ENCODE measurements at places on chromosomes 16 and 17.

GRCh38 chr16:89167425-89167941, 4.1 kb upstream of the CDH15 start:
- H3K4me3 ChIP-seq: no peak overlapping the region
- peaks cover 10% of the 10 kb centered on the region for H3K4me1 ChIP-seq
- H3K27me3 ChIP-seq: peaks cover 50% of the 10 kb centered on the region
- peak; percentile 85 for DNase-seq
- no peak overlapping the region for H3K27ac ChIP-seq

- H3K27me3 ChIP-seq: peaks cover 32% of the 10 kb centered on the region
- no peak overlapping the region for H3K4me3 ChIP-seq
- H3K27ac ChIP-seq: no peak overlapping the region
- DNase-seq: no peak
- H3K4me1 ChIP-seq: no peaks in the 10 kb centered on the region
These were observed 3.3 kb downstream of the NHERF2 start for GRCh38 chr16:2030036-2030435.

DNA sequence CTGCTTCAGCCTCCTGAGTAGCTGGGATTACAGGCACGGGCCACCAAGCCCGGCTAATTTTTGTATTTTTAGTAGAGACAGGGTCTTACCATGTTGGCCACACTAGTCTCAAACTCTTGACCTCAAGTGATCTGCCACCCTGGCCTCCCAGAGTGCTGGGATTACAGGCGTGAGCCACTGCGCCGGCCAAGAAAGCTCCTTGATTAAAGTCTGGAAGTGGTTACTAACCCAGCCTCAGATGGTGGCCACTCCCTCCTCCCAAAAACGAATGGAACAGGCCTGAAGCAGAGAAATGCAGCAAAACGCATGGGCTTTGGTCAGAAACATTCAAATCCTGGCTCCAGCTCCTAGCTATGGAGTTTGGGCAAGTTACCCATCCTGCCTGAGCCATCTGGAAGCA, 11.3 kb downstream of the FKBP10 start:
- H3K36me3 ChIP-seq: no peaks in the 10 kb centered on the region
- no peaks in the 10 kb centered on the region for H3K4me1 ChIP-seq
- no peak overlapping the region for H3K27ac ChIP-seq
- H3K27me3 ChIP-seq: no peaks in the 10 kb centered on the region
- no peak overlapping the region for H3K4me3 ChIP-seq

DNA sequence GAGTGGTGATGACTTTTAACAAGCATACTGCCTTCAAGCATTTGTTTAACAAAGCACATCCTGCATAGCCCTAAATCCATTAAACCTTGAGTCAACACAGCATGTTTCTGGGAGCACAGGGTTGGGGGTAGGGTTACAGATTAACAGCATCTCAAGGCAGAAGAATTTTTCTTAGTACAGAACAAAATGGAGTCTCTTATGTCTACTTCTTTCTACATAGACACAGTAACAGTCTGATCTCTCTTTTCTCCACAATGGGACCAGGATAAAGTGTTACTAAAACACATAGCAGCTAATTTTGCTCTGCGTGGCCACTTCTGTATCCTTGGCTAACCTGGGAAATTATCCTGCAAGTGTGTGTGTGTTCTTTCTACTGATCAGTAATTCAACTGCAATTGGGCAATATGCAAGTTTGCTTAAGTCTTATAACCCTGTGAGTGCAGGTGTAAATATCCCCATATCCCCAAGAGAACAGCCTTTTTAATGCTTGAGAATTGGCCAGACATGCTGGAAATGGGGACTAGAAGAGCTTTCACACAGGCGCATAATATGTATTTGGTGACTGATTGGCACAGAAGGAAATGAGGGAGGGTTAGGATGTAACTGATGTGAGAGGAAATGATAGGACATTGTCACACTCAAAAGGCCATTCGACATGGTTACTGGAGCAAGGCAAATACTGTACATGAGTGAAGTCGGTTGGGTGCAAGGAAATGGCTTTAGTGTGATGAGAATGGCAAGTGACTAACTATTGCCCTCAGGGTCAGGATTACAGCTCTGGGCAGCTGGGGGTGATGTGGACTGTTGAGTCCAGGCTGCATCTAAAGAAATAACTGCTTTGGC, 10.8 kb upstream of the ANKS4B start:
- H3K4me1 ChIP-seq: no peaks in the 10 kb centered on the region
- DNase-seq: no peak
- H3K36me3 ChIP-seq: no peaks in the 10 kb centered on the region
- H3K27me3 ChIP-seq: peaks cover 10% of the 10 kb centered on the region
- H3K4me3 ChIP-seq: no peak overlapping the region

DNA sequence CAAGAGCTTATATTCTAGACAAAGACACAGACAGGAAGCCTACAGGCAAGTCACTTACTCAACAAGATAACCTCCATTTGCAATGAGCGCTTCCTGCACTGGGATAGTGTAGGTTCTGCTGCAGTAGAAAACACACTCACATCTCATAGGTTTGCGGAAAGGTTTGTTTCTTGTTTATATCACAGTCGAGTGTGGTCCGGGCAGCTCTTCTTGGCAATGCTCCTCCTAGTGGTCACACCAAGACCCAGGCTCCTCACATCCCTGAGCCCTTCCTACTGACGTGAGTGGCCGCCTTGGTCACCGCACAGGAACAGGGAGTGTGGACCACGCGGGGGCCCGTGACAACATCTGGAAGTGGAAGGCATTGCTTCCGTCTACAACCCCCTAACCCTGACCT, 48.0 kb upstream of the RBFOX3 start:
- no peaks in the 10 kb centered on the region for H3K36me3 ChIP-seq
- H3K27ac ChIP-seq: no peak overlapping the region
- H3K27me3 ChIP-seq: no peaks in the 10 kb centered on the region

DNA sequence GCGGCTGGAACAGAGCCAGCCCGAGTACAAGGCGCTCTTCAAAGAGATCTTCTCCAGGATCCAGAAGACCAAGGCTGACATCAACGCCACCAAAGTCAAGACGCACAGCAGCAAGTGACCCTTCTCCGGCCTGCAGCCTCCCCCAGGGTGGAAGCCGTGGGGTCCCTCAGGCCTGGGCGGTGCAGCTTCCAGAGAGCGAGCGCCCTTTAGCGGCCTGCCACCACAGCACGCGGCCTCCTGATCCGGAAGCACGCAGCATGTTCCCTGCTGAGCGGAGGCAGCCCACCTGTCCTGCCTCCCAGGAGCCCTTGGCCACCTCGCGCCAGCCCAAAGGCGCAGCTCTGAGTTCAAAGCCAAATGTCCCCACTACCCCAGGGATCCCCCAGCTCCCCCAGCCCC, 8.5 kb upstream of the MRPL58 start:
- H3K4me3 ChIP-seq: no peak overlapping the region
- no peak overlapping the region for H3K27ac ChIP-seq
- peaks cover 2% of the 10 kb centered on the region for H3K36me3 ChIP-seq
- no peak for DNase-seq
- no peaks in the 10 kb centered on the region for H3K27me3 ChIP-seq
- no peaks in the 10 kb centered on the region for H3K4me1 ChIP-seq

DNA sequence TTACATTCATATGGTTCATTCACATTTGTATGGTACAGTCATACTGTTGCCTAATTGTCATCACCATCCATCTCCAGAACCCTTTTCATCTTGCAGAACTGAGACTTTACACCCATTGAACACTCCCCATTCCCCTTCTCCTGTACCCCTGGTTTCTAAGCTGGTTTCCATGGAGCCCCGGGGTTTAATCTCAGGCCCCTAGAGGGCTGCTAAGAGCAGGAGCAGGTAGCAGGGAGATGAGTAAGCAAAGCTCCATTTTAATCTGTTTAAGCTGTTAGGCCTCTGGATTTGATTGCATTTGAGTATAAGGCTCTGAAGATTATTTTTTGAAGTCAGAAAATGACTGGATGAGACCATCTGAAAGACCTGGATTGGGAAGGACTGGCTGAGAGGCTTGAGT, 68.5 kb upstream of the RPL38 start:
- no peak overlapping the region for H3K27ac ChIP-seq
- no peak overlapping the region for H3K4me3 ChIP-seq
- DNase-seq: no peak
- no peaks in the 10 kb centered on the region for H3K36me3 ChIP-seq
- peaks cover 6% of the 10 kb centered on the region for H3K27me3 ChIP-seq

DNA sequence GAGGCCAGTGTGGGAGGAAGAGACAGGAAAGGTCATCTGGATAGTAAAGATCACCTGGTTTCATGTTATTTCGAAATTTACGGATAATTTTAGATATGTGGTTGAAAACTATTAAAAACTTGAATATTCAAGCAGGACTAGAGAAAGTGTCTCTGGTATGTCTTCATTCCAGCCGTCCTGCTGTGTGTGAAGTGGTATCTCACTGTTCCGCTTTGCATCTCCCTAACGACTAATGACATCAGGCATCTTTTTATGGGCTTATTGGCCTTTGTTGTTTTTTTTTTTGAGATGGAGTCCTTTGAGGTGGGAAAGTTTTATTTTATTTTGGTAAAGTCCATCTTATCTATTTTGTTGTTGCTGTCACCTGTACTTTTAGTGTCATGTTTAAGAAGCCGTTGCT, 214.4 kb upstream of the CHMP6 start:
- no peak overlapping the region for H3K27ac ChIP-seq
- H3K4me3 ChIP-seq: no peak overlapping the region
- peaks cover 61% of the 10 kb centered on the region for H3K4me1 ChIP-seq
- DNase-seq: no peak
- no peaks in the 10 kb centered on the region for H3K36me3 ChIP-seq
- H3K27me3 ChIP-seq: no peaks in the 10 kb centered on the region

DNA sequence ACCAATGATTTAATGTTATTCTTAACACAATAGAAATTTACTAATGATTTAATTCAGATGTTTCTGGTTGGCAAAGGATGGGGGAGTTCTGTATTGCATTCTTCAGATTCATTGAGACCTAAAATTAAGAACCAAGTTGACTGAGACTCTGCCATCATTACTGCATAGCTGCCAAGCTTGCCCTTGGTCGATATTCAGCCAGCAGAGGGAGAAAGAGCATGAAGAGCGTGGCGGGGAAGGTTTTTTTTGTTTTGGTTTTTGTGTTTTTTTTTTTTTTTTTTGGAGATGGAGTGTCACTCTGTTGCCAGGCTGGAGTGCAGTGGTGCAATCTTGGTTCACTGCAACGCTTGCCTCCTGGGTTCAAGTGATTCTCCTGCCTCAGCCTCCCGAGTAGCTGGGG, 659.4 kb upstream of the EEF2KMT start:
- no peak for DNase-seq
- H3K4me1 ChIP-seq: no peaks in the 10 kb centered on the region
- H3K27me3 ChIP-seq: no peaks in the 10 kb centered on the region
- H3K36me3 ChIP-seq: no peaks in the 10 kb centered on the region

DNA sequence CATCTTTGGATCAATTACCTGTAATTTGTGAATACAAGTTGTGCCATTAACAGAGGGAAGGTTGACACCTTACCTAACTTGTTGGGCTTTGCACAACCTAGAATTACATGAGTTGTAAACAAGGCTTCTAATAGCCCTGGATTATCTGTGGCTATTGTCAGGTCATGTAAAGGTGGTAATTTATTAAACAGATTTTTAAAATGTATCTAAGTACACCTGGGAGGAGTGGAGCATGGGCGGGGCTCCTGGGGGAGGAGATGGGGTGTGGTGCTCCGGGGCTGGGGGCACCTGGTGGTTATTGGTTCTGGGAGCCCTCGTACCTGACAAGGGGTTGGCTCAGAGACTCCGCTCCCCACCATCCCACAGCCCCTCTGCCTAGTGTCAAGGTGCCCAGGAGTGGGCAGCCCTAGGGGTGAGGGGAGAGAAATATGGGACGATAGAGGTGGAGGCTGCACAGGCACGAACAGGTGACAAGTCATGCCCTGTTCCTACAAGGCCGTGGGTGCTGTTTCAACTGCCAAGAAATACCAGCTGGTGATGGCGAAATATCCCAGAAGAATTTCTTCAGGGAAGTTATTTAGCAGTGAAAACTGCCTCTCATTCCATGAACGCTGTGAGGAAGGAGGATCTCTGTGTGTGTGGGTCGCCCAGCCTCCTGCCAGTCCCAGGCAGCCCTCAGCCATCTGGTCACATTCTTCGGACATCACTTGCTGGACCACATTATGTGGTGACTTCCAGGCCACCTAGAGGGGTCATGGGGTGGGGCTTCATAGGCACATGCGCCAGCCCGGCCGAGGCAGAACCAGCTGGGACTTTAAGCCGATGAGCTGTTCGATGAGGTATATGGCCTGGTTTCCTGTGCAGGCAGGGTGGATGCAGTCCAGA, 55.5 kb upstream of the IRX3 start:
- no peaks in the 10 kb centered on the region for H3K27me3 ChIP-seq
- H3K27ac ChIP-seq: no peak overlapping the region
- H3K4me1 ChIP-seq: no peaks in the 10 kb centered on the region
- no peak for DNase-seq

- H3K4me1 ChIP-seq: no peaks in the 10 kb centered on the region
- DNase-seq: no peak
- no peak overlapping the region for H3K27ac ChIP-seq
- H3K36me3 ChIP-seq: peaks cover 10% of the 10 kb centered on the region
- H3K4me3 ChIP-seq: no peak overlapping the region
- no peaks in the 10 kb centered on the region for H3K27me3 ChIP-seq
These were observed 44.1 kb downstream of the CCDC57 start for GRCh38 chr17:82168568-82168967.

- no peaks in the 10 kb centered on the region for H3K4me1 ChIP-seq
- no peak for DNase-seq
- no peaks in the 10 kb centered on the region for H3K27me3 ChIP-seq
- H3K4me3 ChIP-seq: no peak overlapping the region
These were observed 16.5 kb downstream of the RGS11 start for GRCh38 chr16:259226-259625.

- no peaks in the 10 kb centered on the region for H3K36me3 ChIP-seq
- no peak overlapping the region for H3K4me3 ChIP-seq
- no peak overlapping the region for H3K27ac ChIP-seq
- no peak for DNase-seq
- no peaks in the 10 kb centered on the region for H3K4me1 ChIP-seq
These were observed 3.5 kb upstream of the CDH11 start for GRCh38 chr16:65125322-65125721.

DNA sequence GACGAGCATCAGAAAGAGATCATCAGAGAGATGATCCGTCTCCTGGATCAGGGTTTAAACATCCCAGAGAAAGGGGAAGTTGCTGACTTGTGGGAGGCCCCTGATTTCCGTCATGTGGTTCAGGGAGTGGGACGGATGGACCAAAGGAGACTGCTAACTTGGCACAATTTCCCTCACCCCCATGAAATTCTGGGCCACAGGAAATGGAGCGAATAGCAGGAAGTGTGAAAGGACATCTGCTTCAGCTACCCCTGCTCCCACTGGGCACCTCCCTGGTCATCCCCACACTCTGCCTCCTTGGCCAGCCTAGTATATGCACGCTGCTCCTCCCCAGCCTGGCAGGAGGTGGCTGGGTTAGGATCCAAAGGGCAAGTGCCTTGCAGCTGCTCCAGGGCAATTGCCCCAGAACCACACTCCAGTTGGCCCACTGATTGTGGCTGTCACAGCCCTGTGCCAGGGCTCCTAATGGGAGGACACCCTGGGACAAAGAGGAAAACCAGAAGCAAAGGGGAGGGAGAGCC, 1.3 kb downstream of the ARRB2 start:
- DNase-seq: no peak
- H3K27ac ChIP-seq: peak overlapping the region; percentile 77
- no peaks in the 10 kb centered on the region for H3K27me3 ChIP-seq
- H3K4me1 ChIP-seq: peaks cover 42% of the 10 kb centered on the region
- H3K4me3 ChIP-seq: peak overlapping the region; percentile 71
